ENCODE measurements at places on chromosomes 2 and 18.

DNA sequence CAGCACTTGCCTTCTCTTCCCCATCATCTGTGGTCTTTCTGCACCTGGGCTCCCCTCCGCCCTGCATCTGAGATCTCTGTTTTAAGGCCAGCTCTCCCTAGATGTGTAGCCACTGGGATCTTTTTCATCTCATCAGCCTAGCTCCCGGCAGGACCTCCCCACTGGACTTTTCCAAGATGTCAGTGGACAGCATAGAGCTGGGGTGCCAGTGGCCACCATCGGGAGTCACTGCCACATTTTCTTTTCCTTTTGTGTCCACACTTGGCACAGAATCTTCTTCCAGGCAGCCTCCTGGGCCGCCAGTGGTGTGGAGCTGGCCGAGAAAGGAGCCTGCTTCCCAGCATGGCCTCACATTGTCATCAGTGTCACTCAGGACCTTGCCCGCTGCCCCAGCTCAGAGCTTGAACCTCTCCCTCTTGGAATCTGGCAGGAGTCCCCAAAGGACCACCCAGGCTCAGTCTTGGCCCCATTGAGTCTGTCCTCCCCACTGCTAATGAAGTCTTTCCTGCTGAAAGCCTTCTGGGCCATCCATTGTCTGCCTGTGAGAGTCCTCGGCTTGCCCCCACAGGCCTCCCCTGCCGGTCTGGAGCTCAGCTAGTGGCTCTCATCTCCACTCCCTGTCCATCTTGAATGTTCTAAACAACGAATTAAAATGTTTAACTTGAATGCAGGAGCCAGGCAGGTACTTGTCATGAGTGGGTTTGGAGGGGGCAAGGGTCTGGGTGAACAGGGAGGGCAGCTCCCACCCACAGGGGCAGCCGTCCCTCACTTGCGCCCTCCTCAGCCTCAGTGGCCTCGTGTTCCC is 324.4 kb downstream of the GBX2 start:
- no peak for DNase-seq

GRCh38 chr2:64939332-64939917 is 49.8 kb upstream of the SLC1A4 start:
- no peak for DNase-seq

GRCh38 chr2:1455466-1455865 is 42.2 kb downstream of the TPO start:
- DNase-seq: no peak

DNA sequence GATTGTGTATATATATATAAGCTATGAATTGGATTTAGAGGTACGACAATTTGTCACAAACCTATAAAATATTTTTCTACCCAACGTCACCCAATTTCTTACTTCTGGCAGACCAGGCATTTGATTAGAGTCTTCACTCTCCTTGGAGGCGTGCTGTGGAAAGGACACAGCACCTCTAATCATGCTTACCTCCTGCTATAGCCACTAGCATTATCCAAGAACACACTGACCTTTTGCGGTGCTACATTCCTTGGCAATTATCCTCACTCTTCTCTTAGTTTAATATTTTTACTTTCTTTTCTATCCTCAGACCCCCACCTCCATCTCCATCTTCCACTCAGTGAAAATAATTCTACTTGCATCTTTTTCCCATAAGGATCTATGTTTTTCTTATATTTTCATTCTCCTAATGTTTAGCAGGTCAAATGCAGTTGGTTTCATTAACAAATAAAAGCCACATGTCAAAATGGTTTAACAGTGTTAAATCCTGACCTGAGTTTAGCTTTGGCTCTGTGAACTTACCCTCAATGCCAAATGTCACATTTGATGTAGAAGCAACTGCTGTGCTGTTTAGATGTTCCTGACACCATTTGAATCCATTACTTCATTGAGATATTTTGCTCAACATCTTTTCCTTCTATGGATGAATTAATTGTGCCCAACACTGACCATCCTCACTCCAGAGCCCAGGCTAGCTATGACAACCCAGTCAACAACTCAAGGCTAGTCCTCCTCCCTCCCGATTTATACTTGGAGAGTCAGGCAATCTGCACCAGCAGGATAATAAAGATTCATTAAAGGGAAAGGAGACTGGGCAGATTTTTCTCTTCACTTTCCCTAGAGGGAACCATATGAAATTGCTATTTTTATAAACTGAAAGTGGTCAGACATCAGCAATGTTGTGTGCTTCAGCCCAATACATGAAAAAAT is 240.5 kb downstream of the MREG start:
- no peak for DNase-seq

DNA sequence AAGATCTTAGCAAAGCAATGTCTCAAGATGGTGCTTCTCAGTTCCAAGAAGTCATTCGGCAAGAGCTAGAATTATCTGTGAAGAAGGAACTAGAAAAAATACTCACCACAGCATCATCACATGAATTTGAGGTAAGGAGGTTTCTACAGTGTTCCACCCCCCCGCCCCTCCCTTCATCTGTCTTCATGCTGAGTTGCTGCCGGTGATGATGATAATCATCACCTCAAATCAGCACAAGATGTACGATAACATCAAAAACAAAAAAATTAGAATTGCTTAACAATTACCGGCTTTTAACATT is 14.6 kb downstream of the UGP2 start:
- DNase-seq: no peak

GRCh38 chr2:238950551-238950950 is 102.7 kb downstream of the TWIST2 start:
- DNase-seq: peak; percentile 42
